A549 treated with CpdA at 1 μM for 4 hours (cell line): ENCODE measurements at places on chromosomes 6 and 20. TPM values are rescaled to one million over a fixed set of nuclear protein-coding genes. Genes with fewer than 3 reads are reported as not detected.

COX4I2 gene
- total RNA-seq: not detected in 5 replicates

PPP1R16B gene
- total RNA-seq: 0.09 to 0.14 TPM (median 0.13 TPM) in 5 replicates

ZBTB46 gene
- 0.59 to 1.1 TPM (median 0.78 TPM) in 5 replicates for total RNA-seq

NOTCH4 gene
- 0.48 to 0.83 TPM (median 0.61 TPM) in 5 replicates for total RNA-seq

SYNDIG1 gene
- 1.5 to 2.2 TPM (median 2.0 TPM) in 5 replicates for total RNA-seq

HLA-DOB gene
- total RNA-seq: 0.10 to 0.29 TPM (median 0.22 TPM) in 3 of 5 replicates, not detected in the others

CALHM6 gene
- total RNA-seq: not detected in 5 replicates

ULBP2 gene
- total RNA-seq: 2.9 to 3.9 TPM (median 3.7 TPM) in 5 replicates

ADAM33 gene
- 0.05 to 0.06 TPM in 2 of 5 replicates, not detected in the others for total RNA-seq

PGC gene
- total RNA-seq: not detected in 5 replicates

ACSS1 gene
- total RNA-seq: 7.8 to 11.9 TPM (median 11.7 TPM) in 5 replicates

TRIM10 gene
- not detected in 5 replicates for total RNA-seq

LYRM4 gene
- 23.0 to 36.8 TPM (median 34.5 TPM) in 5 replicates for total RNA-seq

PCED1A gene
- total RNA-seq: 20.5 to 32.2 TPM (median 30.2 TPM) in 5 replicates

MUC21 gene
- total RNA-seq: not detected in 5 replicates

RFX6 gene
- not detected in 5 replicates for total RNA-seq

PEDS1 gene
- total RNA-seq: 36.8 to 54.9 TPM (median 50.2 TPM) in 5 replicates

CDYL gene
- 30.5 to 34.0 TPM (median 33.8 TPM) in 5 replicates for total RNA-seq
